ENCODE measurements at places on chromosomes 4 and X.

DNA sequence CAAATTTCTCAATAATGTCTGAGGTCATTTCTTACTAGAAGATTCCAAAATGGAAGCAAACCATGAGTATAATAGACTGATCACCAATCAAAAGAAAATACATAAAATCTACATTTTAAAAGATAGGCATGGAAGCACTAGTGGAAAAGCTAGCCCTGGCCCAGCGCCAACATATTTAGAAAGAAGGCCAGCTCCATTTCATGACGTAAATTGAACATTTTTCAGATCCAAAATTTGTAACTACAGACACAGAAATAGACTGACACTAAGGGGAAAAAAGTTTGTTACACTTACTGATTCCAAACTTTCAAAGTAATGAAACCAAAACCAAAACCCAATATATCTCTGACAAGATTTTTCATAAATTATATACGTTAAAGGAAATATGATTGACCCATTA lies 117.7 kb downstream of the ADAMTS3 start:
- DNase-seq, result no peak

- DNase-seq, result no peak
Measured at GRCh38 chr4:153651116-153651515, 33.0 kb upstream of the TLR2 start.

- DNase-seq, result no peak
Measured at GRCh38 chr4:113908829-113909228, 70.6 kb downstream of the ARSJ start.

GRCh38 chr4:103011378-103012025 lies 8.0 kb downstream of the SLC9B1 start:
- DNase-seq, result no peak

- no peak for DNase-seq
Measured at GRCh38 chr4:71584585-71584984, 199.3 kb downstream of the GC start.

- no peak for DNase-seq
Measured at GRCh38 chrX:131201986-131202385, 87.1 kb downstream of the IGSF1 start.

All from stimulated activated CD8-positive, alpha-beta memory T cell treated with anti-CD3 and anti-CD28 coated beads, Interleukin-15, amount 100 ng/mL, for 1 hour (primary cell).